ENCODE measurements at places on chromosomes 16 and 17.

GRCh38 chr17:50139950-50140885 lies 10.3 kb upstream of the SAMD14 start:
- DNase-seq, result no peak

GRCh38 chr17:63741143-63741407 lies 524 bp downstream of the STRADA start:
- DNase-seq, result no peak

- no peak for DNase-seq
These were observed 19.1 kb downstream of the FAM20A start for GRCh38 chr17:68581863-68582645.

DNA sequence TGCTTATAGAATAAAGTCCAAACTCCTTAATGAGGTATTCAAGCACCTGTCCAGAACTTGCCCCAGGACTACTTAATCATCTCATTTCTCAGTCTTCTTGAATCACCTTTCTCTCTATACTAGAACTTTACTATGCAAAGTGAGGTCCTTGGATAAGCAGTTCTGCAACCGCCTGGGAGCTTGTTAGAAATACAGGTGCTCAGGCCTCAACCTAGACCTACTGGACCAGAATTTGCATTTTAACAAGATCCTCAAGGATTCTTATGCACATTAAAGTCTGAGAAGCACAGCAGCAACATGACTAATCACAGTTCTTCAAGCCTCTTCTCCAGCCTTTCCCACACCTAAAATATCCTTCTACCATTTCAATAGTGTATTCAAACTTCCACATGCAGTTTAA lies 61.7 kb downstream of the GRB7 start:
- DNase-seq, result no peak

DNA sequence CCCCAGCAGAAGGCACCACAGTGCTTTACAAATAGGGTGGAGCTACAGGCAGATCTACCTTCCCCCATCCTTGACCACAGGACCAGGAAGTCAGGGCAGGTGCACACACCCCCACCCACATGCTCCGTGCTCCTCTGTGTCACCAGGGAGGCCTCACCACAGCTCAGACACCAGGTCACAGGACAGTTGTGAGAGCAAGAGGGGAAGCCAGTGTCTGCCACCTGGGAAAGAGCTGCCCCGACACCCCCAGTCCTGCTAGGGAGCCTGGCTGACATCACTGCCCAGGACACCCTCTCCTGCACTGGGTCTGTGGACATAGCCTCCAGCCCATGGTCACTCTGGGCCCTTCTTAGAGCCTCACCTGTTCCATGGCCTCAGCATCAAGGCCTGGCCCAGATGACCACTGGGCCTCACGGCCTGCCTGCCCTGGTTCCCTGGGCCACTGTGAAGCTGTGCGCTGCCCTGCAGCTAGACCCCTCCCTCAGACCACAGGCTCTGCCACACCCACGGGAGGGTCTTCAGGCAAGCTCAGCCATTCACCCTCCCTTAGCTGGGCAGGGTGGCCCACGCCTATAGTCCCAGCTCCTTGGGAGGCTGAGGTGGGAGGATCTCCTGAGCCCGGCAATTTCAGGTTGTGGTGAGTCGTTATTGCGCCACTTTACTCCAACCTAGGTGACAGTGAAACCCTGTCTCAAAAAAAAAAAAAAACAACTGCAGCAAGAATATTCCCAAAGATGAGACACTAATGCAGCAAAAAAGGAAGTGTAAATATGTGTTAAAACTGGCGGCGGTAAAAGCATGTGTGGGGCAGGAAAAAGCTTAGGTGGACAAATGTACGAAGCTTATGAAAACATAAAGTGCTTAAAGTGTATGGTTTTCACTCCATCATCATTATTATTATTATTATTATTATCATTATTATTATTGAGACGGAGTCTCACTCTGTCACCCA lies 14.2 kb downstream of the POLR3K start:
- no peak for DNase-seq

DNA sequence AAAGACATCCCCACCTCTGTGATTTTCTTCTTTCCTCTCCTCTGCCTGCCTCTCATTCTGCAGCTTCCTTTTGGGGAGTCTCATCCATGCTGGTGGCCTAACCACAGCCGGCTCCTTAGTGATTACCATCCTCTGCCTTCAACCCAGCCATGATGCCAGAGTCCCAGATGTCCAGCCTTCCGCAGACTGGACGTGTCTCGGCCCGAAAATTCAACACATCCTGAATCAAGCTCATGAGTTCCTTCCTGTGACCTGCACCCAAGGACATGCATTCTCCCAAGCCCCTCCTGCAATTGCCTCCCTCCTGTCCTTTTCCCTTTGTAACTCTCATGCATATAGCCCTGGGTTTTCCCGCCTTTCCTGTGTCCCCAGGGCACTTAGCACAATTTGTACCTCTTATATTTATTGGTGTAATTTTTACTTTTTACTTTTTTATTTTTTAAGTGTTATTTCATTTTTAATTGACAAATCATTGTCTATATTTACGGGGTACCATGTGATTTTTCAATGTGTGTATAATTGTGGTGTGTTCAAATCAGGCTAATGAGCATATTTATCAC lies 1.2 kb upstream of the SLC13A5 start:
- DNase-seq, result no peak

DNA sequence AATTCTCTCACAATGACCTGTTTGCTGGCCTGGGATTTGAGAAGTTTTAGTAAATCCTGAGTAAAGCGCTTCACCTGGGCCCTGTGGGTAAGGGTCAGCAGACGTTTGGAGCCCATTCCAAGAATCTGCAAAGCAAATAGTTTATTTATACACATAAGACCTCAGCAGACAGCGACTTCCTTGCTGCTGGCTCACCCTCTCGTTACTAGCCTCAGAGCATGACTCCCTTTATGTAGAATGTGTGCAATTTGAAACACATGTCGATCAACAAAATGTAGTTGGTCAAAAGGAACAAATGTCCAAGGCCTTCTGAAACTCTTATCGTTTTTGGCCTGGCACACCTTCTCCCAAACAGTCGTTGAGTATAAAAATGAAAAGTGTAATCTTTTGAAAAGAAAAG lies 31.3 kb downstream of the MARF1 start:
- no peak for DNase-seq

DNA sequence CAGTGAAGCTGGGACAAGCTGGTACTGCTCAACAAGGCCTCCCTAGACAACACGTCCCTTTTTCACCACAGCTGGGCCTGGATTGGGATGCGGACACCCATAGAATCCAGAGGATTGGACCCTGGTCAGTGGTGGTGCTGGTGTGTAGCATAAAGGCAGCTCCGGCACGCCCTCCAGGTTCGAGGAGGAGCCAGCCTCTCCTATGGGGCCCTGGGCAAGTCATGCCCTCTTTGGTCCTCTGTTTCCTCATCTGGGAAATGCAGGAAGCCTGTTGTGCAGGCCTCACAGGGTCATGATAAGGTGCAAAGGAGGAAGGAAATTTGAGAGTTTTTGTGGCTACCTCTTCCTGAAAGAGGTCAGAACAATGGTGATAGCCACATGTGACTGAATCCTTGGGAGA lies 1741.7 kb downstream of the TP53TG3F start:
- DNase-seq, result no peak

- DNase-seq, result peak; percentile 47
These were observed 233.1 kb upstream of the FOXF1 start for GRCh38 chr16:86277221-86277620.
